ENCODE measurements at places on chromosomes 3 and 15.
A peak's percentile ranks its signal among the peaks of the same experiment; 100 is the strongest.

- no peak for DNase-seq
Observed at GRCh38 chr3:189157232-189158007, 14.4 kb upstream of the TPRG1 start.

GRCh38 chr3:196471551-196471950, 32.0 kb downstream of the RNF168 start:
- no peak for DNase-seq

GRCh38 chr15:70250208-70251201, 152.8 kb upstream of the TLE3 start:
- no peak for DNase-seq

GRCh38 chr3:134018406-134018805, 11.3 kb downstream of the SLCO2A1 start:
- no peak for DNase-seq

GRCh38 chr3:154427685-154428285, 2.2 kb downstream of the GPR149 start:
- no peak for DNase-seq

DNA sequence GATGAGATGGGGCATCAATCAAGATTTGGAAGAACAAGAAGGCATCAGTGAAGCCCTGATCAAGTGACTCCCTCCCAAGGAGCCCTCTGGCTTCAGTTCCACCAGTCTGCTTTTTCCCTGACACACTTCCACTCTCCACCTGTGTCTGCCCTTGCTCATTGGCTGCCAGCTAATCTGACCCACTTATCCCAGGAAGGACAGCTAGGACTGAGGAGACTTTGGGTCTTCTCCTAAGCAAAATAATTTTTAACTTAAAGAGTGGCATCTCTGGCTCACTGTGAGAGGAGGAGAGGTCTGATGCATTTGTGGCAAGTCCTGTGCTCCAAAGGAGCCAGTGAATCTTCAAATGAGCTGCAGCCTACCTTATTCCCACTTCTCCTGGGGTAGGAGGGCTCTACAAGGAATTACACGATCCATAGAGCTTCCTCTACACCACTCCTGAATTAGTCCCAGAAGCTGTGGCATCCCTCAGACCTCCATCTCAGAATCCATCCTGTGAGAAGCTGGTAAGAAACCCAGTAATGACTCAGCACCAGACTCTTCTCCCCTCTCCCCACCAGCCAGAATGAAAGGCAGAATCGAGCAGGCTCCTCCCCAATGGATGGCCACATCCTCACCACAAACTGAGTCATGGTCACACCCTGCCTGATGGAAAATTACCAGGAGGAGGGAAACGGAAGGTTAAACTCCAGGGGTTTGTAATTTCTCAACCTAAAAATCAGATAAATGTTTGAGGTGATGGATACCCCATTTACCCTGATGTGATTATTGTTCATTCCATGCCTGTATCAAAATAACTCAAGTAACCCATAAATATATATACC, 6.3 kb upstream of the PKM start:
- peak; percentile 95 for DNase-seq

- no peak for DNase-seq
Observed at GRCh38 chr3:69241769-69242168, 119.4 kb upstream of the LMOD3 start.

- DNase-seq = no peak
Observed at GRCh38 chr15:39473298-39473947, 107.5 kb upstream of the THBS1 start.

All from T-helper 2 cell (primary cell).